ENCODE measurements at places on chromosomes 16 and 17.

DNA sequence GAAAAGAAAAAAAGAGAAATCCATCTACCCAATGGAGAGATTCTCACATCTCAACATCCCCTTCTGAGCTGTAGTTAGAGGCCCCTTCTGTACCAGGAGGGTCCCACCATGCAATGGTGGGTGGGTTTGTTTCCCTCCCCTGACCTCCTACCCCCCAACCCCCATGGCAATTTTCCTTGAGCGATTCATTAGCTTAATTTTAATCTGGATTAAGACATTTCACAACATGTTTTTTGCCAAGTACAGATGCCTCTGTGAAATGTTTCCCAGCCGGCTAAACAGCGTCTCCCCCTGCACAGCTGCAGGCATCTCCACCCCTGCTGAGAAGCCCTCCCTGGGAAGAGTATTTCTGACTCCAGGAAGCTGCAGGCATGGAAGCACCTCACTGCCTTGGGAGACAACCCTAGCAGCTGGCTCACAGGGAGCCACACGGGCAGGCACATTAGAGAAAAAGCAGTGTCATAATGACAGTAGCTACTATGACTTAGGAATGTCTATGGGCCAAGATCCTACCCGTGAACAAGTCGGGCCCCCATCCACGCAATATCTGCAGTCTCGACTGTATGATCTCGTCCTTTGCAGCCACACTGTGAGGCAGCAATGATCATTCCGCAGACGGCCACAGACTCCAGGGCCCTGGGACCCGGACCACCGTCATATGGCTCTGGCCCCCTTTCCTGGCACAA, 117.3 kb downstream of the ADCY9 start:
- DNase-seq, result no peak

DNA sequence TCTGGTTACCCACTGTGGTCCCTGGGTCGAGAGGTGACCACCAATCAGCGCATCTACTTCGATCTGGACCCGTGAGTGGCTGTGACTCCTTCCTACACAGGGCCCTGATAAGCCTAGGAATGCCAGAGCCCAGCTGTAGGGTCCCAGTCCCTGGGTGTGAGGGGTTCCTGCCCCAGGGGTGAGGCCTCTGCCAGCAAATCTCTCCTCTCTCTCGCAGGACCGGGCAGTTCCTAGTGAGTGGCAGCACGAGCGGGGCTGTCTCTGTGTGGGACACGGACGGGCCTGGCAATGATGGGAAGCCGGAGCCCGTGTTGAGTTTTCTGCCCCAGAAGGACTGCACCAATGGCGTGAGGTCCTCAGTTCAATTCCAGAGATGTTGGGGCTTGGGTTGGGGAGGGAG, 2.2 kb upstream of the EFNB3 start:
- DNase-seq, result no peak

DNA sequence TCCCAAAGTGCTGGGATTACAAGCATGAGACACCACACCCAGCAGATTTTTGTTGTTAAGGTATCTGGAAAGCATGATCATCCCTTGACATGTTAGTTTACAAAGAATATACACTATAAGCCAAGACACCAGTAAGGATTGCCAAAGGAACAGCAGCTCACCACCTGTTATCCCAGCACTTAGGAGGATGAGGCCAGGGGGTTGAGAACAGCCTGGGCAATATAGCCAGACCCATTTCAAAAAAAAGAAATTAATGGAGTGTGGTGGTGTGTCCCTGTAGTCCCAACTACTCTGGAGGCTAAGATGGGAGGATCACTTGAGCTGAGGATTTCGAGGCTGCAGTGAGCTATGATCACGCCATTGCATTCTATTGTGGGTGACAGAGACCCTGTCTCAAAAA, 5.1 kb downstream of the ANKRD40CL start:
- DNase-seq, result no peak

- DNase-seq, result peak; percentile 53
Measured at GRCh38 chr16:1543085-1543896, 9.8 kb downstream of the TMEM204 start.

DNA sequence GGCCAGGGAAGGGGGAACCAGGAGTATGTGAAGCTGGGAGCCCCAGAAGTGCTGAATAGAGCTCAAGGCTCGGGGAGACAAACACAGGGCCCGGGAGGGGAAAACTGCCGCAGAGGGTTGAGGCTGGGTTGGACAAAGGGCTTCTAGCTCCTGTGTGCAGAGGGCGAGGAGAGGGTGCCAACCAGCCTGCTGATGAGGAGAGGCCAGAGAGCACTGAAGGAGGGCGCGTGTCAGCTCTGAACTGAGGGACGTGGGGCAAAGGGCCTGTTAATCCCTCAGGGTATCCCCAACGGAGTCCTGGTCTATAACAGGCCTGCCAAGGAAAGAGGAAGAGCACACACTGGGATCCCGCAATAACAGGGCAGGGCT, 151.3 kb downstream of the C16orf78 start:
- DNase-seq, result no peak

DNA sequence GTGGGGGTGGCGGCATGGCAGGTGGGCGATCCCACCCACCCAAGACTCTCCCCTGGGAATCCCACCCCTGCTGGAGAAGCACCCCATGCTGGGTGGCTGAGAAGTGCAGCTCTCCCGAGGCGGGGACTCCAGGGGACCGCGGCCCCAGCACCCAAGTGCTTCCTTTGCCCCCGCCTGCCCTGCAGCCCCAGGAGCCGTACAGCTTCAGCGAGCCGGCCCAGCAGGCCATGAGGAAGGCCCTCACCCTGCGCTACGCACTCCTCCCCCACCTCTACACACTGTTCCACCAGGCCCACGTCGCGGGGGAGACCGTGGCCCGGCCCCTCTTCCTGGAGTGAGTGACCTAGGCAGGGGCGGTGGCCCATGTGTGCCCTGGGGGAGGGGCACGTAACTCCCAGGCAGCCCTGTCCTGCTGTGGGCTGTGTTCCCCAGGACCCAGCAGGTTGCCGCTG, 11.7 kb downstream of the GAA start:
- DNase-seq, result no peak

GRCh38 chr16:78892951-78893733, 707.4 kb downstream of the MAF start:
- DNase-seq, result no peak

- DNase-seq, result no peak
Measured at GRCh38 chr16:88540346-88540977, 29.7 kb upstream of the ZC3H18 start.

DNA sequence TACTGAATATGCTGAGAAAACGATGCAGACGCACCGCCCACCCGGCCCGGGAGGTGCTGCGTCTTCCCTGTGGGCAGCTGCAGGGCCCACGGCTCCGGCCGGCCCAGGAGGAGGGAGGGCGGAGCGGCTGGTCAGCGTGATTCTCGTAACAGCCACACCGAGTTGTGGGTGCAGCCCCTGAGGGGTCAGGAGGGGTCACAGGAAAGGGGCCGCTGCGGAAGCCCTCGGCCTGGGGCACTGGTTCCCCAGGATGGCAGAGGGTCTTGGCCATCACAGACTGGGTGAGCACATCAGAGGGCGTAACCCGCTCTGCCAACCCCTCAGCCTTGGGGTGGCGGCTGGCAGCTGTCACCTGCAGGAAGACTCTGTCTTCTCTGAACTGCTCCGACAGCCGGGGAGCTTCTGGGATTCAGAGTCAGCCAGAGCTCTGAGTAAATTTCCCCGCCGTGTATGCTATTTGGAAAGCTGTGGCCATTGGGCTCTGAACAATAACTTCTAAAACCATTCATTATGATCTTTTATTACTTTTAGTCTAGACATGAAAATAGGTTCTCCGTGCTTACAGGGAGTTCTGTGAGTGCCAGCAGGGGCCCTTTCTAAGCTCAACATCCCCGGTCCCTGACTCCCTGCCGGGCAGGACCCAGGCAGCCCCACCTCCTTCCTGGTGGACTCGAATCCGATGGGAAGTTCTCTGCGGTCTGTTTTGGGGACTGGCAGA, 87.4 kb upstream of the CHMP6 start:
- DNase-seq, result no peak

- no peak for DNase-seq
Measured at GRCh38 chr17:6558932-6559752, 2.8 kb upstream of the PITPNM3 start.

DNA sequence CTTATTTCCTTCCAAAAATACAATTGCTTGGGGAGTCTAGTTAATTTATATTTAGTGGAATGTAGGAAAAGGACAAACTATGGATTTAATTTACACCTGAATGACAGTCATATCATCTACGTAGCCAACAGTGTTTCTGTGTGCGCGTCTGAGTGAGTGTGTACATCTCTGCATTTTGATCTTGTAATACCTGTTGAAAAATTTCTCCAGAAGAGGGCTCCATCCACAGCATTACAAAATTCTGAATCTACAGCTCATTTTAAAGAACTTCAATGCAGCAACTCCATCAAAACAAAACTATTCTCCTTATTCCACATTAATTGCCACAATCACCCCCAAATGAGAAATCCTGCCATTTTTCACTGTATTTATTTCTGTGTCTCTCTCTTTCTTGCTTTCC, 3.9 kb downstream of the CDH13 start:
- no peak for DNase-seq

- no peak for DNase-seq
Measured at GRCh38 chr17:76685846-76686245, 24.9 kb downstream of the MXRA7 start.

GRCh38 chr16:72517154-72517553, 345.2 kb upstream of the PMFBP1 start:
- DNase-seq, result no peak

GRCh38 chr16:89922477-89922883, 662 bp upstream of the TUBB3 start:
- DNase-seq, result no peak

GRCh38 chr16:8293413-8293812, 296.9 kb downstream of the TMEM114 start:
- DNase-seq, result no peak

GRCh38 chr16:86577314-86577971, 906 bp upstream of the FOXL1 start:
- DNase-seq, result no peak

- no peak for DNase-seq
Measured at GRCh38 chr17:81039854-81040758, 5.2 kb downstream of the BAIAP2 start.

DNA sequence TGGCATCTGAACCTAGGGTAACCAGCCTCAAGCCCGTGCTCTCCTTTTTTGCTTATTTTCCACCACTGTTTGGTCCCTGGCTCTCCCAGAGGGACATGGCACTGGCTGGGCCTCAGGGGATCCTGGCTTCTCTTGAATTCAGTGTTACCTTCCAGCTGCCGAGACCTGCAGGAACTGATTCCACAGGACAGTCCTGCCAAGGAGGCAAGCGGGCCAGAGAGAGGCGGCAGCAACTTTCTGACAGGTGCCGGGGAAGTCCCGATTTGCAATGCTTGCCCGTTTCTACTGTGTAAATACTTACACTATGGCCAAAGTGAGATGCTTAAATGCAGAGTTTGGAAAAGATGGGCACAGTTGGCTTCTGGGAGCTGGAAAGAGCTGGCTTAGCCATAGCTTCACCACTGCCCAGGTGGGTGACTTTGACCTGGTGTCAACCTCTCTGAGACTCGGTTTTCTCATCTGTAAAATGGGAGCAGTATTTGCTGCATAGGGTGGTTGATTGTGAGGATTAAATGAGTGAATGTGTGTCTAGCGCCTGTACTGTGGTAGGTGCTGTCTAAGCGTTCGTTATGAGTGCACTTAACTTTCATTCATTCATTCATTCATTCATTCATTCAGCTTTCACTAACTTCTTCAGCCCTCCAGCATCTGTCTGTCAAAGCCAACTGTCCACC, 124.9 kb downstream of the CMIP start:
- no peak for DNase-seq

GRCh38 chr17:74097450-74098135, 105.9 kb upstream of the RPL38 start:
- DNase-seq, result no peak

- no peak for DNase-seq
Measured at GRCh38 chr17:7204336-7204735, 15.3 kb downstream of the DLG4 start.

DNA sequence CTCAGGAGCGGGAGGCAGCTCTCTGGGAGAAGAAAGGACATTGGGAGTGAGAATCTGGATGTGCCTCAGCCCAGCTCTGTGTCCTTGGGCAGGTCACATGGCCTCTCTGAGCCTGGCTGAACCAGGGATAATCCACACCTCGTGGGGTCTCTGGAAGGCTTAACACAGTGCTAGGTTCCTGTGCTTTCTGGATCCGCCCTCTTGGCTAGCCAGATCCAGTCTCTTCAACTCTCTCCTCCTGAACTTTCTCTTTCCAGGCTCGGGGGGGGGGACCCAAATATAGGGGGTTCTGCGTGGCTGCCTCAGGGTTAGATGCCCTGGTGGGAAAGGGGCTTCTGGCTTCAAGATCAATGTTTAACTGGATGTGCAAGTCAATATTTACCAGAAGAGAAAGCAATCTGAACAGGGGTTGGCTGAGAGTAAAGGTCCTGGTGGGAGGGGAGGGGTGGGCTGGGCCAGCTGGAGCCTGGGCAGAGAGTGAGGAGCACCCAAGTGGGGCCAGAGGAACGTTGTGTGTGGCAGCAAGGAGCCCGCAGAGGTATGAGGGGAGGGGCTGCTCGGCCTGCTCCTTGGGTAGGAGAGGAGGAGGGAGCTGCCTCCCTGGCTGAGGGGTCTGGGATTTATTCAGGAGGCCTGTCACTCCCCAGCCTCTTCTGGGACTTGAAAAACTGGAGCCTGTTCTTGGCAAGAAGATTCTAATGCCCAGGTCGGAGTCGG, at the start of gene SERPINF2:
Gene SERPINF2 (plus strand): TSS at position 501 of the 717 bp plus-strand sequence. CDS start 2,125 bp downstream, outside the sequence.
- DNase-seq, result no peak

- DNase-seq, result no peak
Measured at GRCh38 chr16:27315333-27316037, 1.7 kb downstream of the IL4R start.

- DNase-seq, result no peak
Measured at GRCh38 chr16:89423681-89424260, 66.6 kb downstream of the ANKRD11 start.

- DNase-seq, result no peak
Measured at GRCh38 chr17:29069526-29070041, 26.6 kb downstream of the PIPOX start.

DNA sequence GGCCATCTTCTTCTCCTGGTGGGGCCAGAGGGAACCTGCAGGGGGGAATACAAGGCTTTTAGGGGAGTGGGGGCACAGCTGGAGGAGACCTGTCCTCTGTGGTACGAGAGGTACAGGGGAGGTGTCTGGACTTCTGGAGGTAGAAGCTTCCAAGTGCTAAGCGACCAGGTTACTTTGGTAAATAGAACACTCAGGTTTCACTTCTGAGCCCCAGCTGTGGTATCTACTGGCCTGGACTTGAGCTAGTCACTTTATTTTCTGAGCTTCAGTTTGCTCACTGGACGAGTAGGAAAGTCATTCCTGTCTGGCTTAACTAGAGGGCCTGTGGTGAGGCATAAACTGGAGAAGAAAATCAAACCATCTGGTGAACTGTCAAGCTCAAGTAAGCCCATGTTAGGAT, at the start of gene HEATR9:
Gene HEATR9 (minus strand): TSS at position 155 of the 400 bp plus-strand sequence. CDS start 149 bp downstream, at position 6.
- DNase-seq, result no peak

GRCh38 chr16:55575496-55575895, 9.0 kb downstream of the CAPNS2 start:
- DNase-seq, result no peak

GRCh38 chr16:70444249-70445063, 5.6 kb upstream of the ST3GAL2 start:
- no peak for DNase-seq
